Activated T-cell treated with anti-CD3 and anti-CD28 coated beads, Interleukin-2, amount 50 U/mL, for 72 hours (primary cell): ENCODE measurements at places on chromosomes 3 and 15.

DNA sequence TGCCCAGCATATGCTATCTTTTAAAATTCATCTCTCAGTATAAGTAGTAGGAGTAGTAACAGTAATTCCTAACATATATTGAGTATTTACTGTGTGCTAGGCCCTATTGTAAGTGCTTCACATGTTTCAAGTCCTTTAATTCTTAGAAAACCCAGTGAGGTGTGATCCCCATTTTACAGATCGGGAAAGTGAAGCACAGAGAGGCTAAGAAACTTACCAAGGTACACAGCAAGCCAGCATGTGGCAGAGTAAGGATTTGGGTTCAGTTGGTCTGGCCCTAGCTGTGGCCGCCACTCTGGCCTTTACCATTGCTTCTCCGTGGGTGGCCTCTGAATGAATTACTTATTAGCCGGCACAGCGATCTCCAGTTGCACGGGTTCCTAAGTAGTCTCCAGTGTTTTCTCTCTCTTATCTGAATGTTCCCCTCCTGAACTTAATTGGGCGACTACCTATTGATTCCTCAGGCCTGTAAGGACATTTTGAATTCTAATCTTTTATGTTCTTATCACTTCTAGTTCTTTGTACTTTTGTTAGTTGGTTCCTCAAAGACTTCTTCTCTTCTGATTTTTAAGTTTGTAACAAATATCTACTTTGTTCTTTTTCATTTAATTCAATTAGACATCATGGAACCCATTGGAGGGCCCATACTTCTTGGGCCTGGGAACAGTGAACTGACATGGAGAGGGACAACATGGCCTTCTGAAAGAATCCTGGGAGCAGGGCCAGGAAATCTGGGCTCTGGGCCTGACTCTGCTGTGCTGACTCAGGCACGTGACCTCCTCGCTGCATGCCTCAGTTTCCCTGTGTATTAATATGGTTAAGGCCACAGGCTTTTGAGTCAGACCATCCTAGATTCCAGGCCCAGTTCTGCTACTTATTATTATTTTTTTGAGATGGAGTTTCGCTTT, 11.6 kb downstream of the CLCN2 start:
- no peak for DNase-seq

GRCh38 chr15:26873846-26874245, 7.0 kb downstream of the GABRA5 start:
- no peak for DNase-seq

- DNase-seq: no peak
Measured at GRCh38 chr3:10468613-10469354, 36.6 kb downstream of the ATP2B2 start.

DNA sequence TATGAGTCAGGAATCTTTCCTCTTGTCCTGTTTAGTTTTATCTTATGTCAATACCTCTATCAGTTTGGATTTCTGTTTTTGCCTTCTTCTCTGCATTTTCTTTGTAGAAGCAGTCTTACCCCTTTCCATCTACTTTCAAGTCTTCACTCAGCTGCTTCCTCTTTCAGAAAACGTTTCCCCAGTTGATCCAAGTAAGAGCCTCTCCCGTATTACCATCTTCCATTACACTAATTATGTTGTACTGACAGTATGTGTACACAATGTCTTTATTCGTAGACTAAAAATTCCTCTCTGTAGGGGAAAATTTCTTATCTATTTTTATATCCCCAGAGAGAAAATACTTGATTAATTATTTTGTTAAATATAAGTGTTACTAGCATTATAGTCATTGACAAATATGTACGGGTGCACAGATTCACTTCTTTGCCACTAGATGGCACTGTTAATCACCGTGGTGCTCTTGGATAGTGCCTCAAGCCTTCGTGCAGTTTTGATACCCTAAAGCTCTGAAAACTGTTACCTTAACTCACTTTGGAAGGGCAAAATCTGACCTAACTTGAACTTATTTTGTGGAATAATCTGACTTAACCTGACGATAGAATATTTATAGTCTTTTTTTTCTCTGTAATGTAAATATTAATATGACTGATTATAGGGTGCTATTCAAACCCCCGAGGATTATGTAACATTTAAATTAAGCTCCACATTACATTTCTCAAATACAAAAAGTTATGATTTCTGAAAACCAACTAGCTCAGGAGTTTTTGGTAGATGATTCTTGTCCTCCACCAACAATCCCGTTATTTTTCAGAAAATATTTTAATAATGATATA, 74.2 kb upstream of the POU1F1 start:
- DNase-seq: peak; percentile 11

- no peak for DNase-seq
Measured at GRCh38 chr3:99351122-99351521, 287.3 kb upstream of the COL8A1 start.

DNA sequence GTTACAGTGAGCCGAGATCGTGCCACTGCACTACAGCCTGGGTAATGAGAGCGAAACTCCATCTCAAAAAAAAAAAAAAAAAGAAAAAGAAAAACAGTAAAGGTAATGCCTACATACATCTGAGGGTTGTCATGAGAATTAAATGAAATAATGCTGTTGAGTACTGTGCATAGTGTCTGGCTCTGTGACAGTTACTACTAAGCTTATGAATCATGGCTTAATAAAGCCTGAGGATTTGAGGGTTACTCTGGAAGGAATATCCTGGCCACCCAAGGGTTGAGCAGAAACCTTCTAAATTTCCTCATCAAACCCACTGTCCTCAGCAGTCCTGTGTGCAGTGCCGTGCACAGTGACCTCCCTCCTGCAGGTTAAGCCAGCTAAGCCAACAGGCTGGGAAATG, 26.8 kb upstream of the ELP6 start:
- no peak for DNase-seq

GRCh38 chr3:112090887-112091586, 4.8 kb downstream of the C3orf52 start:
- DNase-seq: no peak

DNA sequence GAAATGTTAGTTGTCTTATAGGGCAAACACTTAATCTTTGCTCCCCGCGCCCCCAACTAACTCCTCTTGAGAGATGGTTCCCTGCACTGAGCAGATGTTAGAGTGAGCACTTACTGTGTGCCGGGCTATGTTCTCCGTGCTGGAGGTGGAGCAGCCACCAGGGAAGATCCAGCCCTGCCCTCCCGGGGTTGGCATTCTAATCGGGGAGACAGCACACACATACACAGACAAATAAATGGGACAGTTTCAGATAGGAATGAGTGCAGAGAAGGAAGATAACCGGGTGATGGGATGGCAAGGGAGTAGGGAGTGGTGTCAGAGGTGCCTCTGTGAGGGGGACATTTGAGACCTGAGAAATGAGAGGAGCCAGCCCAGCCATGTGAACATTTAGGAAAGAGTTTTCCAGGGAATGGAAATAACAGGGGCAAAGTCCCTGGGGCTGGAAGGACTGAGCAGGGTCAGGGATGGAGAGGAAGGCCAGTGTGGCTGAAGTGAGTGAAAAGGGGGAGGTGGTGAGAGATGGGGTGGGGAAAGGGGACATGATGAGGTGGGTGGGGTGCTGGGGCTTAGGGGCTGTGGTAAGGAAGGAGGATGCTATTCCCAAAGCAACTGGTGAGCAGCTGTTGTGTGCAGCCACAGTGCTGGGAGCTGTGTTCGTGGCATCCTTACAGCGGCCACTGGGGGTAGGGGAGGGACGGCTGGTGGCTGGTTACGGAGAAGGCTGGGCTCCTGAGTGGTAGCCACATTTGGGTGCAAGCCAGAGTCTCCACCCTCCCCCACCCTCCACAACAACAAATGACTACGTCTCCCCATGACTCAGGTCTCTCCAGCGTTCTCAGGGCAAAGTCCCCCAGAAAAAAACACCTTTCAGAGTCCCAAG, 15.4 kb upstream of the FGD5 start:
- DNase-seq: peak; percentile 37

GRCh38 chr15:52103217-52104207, 9.1 kb downstream of the BCL2L10 start:
- DNase-seq: peak; percentile 14

DNA sequence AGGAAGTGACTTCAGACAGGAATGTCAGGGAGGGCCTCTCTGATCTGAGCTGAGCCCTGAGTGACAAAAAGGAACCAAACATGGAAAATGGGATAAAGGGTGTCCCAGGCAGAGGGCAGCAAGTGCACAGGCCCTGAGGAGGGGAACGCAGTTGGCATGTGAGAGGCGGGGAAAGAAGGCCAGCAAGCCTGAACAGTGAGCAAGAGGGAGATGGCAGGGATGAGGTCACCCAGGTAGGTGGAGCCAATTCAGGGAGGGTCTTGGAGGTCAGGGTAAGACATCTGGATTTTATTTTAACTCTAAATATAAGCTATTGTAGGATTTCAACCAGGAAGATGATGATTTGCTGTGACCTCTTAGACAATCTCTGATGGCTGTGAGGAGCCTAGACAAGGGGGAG, 167.7 kb downstream of the LRTM1 start:
- DNase-seq: no peak

GRCh38 chr3:120125992-120126391, 31.7 kb upstream of the GSK3B start:
- DNase-seq: no peak

- DNase-seq: no peak
Measured at GRCh38 chr3:49927798-49928197, 1.8 kb downstream of the MON1A start.

DNA sequence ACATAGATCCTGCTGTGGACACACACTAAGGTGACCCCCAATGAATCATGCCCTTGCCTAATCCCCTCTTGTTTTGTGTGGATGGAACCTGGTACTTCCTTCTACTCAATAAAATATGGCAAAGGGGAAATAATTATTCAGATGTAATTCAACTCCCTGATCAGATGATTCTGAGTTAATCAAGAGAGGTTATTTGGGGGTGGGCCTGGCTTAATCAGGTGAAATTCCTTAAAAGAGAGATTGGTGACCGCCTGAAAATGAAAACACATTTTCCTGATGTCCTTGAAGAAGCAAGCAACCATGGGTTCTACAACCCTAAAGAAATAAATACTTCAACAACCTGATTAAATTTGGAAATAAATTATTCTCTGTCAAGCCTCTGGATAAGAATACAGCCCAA, 8.3 kb upstream of the SLITRK3 start:
- no peak for DNase-seq

- DNase-seq: no peak
Measured at GRCh38 chr3:66492672-66493071, 8.2 kb downstream of the LRIG1 start.

- DNase-seq: no peak
Measured at GRCh38 chr3:38455639-38456430, 2.1 kb downstream of the ACVR2B start.

- no peak for DNase-seq
Measured at GRCh38 chr15:99932676-99933402, 199.6 kb upstream of the LYSMD4 start.

GRCh38 chr15:44738340-44738984, 2.1 kb downstream of the TRIM69 start:
- DNase-seq: no peak

GRCh38 chr3:129310111-129311011, 31.7 kb downstream of the HMCES start:
- DNase-seq: no peak

GRCh38 chr3:25036633-25037032, 391.4 kb upstream of the RARB start:
- no peak for DNase-seq

- DNase-seq: no peak
Measured at GRCh38 chr3:75978686-75979085, 193.3 kb upstream of the ZNF717 start.

DNA sequence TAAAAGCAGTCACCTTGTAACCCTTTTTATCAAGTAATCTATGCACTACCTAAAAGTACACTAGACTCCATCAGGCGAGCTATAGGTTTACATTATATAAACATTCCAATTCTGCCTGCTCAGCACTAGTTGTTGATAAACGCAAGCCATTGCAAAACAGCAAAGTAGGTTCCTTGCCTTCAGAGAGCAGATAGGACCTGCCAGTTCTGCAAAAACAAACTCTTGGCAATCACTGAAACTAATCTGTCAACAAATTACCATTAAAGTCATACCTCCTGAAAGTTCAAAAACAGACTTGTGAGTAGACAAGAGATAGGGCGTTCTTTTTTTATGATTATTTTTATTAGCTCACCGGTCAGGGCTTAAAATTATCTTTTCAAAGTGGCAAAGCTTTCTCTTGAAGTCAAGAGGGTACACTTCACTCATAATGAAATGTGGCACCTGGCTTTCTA, 392.5 kb downstream of the FOXP1 start:
- DNase-seq: no peak

GRCh38 chr15:91254766-91255165, 154.7 kb downstream of the SV2B start:
- DNase-seq: no peak

GRCh38 chr3:45182915-45183871, 37.0 kb upstream of the CDCP1 start:
- no peak for DNase-seq

- DNase-seq: no peak
Measured at GRCh38 chr3:185712337-185712736, 112.5 kb downstream of the IGF2BP2 start.

- DNase-seq: no peak
Measured at GRCh38 chr3:73572368-73572767, 52.4 kb downstream of the PDZRN3 start.

GRCh38 chr3:38616658-38617057, 32.8 kb downstream of the SCN5A start:
- no peak for DNase-seq

DNA sequence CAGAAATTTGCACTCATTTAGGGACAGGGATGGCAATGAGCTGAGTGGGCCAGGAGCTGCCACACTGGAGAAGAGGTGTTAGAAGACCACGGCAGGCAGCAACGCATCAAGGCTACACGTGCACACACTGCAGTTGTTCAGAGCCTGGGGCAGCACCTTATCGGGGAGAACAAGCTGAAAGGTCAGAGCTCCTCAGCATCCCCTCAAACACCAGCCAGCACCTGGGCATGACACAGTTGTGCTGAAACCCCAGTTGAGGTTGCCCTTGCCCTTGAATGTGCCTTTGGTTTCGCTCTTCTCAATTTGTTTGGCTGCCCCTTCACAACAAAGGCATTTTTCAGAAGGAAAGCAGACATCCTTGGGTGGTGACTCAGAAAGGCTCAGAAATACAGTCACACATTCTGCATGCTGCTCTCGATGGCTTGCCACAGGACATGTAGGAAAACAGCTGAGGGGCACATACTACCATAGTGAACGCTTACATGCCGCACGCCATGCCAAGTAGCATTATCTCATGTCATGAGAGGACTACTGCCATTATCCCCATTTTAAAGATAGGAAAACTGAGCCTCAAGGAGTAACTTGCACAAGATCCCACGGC, 57.6 kb downstream of the ST8SIA2 start:
- no peak for DNase-seq

GRCh38 chr3:38533285-38533976, 37.3 kb downstream of the EXOG start:
- DNase-seq: no peak

- no peak for DNase-seq
Measured at GRCh38 chr3:72587282-72587681, 261.0 kb downstream of the SHQ1 start.

DNA sequence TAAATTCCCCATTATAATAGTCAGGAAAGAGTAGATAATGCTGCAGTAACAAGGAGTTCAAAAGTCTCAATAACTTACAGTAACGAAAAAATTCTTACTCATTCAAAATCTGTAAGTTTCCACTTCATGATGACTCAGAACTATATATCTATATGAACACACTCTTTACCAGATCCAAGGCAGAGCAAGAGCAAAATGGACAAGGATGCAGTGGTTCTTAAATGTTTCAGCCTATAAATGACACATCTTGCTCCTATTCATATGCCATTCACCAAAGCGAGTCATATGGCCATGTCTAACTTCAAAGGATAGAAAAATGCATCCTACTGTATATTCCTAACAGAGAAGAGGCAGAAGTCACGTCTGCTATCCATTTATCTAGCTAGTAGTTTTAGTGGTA, 787.7 kb downstream of the NAALADL2 start:
- no peak for DNase-seq

GRCh38 chr3:15924914-15925313, 127.1 kb upstream of the ANKRD28 start:
- DNase-seq: no peak
